Fibroblast of skin of left biceps (primary cell): ENCODE measurements at places on chromosomes 3 and 15.

DNA sequence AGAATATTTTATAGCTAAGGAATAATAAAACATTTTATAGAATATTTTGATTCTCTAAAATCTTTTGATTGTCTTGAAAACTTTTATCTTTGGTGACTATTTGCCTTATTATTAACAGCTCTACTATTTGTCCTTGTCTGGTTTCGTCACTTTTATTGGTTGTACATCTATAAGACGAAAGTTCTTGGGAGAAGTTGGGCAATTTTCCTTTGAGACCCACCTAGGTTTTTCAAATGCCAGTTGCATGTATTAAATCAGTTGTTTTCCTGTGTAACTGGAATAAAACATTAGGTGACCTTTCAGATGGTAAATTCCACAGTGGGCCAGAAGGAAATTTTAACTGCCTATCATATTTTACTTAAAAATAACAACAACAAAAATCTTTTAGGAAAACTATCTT is 1245.7 kb downstream of the SI start:
- DNase-seq: no peak

GRCh38 chr3:115074502-115074901 is 72.6 kb downstream of the ZBTB20 start:
- DNase-seq: no peak

DNA sequence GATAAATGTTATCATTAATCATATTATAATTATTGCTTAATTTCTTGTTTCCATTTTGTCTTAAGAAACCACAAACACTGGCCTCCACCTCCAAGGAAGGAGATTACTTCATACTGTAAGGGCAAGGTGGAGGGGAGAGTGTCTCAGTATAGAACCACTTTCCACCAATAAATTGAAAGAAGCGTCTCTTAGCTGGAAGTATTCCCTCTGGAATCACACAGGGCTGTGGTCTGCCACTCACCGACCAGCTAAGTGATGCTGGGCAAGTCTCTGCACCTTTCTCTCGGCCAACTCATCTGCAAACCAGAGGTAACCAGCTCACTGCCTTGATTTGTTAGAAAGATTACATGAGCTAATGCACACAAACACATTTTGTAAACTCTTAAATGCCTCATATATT is 63.1 kb downstream of the EIF4E3 start:
- DNase-seq: no peak

GRCh38 chr15:89693091-89693490 is 2.5 kb downstream of the WDR93 start:
- no peak for DNase-seq

DNA sequence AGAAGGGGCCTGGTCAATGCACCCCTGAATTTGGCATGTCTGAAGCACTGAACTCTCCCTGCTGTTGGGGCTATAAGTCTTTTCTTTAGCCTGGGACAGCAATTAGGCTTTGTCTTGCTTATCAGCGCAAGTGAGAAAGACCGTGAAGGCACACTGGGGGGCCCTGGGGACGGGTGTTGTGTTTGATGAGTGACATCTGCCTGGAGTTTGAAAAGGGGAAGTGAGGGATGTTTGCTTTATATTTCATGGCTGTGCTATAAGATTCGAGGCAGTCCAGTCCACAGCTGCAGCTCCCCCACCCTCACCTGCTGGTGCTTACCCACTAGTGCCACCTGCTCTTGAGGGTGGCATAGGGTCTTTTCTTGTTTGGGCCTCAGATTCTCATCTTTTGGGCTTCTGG is 44.8 kb downstream of the CEMIP start:
- DNase-seq: no peak

- no peak for DNase-seq
These were observed 18.8 kb downstream of the LRIG1 start for GRCh38 chr3:66482018-66482404.

DNA sequence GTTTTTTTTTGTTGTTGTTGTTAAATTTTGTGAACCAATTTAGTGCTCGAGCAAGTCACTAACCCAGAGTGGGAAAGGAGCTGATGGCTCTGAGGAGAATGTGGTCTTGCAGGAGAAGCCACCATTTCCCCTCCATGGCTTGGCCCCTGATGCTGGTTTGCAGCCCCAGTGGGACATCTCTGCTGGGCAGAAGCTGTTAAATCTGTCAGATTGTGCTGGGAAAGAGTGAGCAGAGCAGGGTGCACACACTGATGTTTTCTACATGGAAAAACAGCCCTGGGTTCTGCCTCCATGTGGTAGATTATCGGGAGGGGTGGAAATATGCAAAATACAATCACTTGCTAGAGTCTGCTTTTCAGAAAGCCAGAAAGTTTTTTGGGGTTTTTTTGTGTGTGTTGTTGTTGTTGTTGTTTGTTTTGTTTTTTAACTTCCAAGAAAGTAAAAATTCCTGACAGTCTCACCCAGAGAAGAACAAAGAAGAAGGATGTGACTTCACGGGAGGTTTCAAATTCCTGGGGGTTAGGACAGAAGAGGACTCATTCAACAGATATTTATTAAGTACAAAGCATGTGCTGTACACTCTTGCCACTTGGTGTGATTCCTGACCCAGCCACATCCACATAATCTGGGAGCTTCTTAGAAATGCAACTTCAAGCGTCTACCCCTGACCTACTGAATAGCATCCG is 133.7 kb downstream of the FOXB1 start:
- peak; percentile 18 for DNase-seq

DNA sequence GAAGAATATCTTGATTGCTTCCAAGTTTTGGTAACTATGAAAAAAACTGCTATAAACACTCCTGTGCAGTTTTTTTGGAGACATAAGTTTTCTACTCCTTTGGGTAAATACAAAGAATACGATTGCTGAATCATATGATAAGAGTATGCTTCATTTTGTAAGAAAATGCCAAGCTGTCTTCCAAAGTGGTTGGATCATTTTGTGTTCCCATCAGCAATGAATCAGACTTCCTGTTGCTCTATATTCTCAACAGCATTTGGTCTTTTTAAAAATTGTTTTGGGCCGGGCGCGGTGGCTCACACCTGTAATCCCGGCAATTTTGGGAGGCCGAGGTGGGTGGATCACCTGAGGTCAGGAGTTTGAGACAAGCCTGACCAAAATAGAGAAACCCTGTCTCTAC is 14.5 kb downstream of the BTD start:
- no peak for DNase-seq

- no peak for DNase-seq
These were observed 311.9 kb upstream of the EPHA3 start for GRCh38 chr3:88795503-88795902.
